ENCODE measurements at places on chromosomes 7 and 10.

DNA sequence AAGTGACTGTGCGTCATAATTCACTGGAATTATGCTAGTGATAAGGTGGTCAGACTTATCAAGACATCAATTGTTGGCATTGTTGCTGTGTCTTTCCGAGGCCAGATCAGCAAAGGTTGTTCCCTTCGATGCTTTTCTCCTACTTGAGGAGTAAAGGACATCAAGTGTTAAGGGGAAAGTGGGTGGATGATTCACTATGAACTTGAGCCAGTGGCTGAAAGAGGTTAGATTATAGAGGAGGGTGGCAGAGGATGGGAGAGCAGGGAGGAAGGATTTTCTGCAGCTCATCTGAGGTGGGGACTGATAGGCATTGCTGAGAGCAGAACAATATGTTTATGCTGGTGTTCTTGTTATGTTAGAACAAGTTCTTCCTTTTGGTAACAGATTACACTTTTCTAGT lies 131.4 kb upstream of the AGR3 start:
- no peak for DNase-seq

- DNase-seq: no peak
These were observed 2.3 kb downstream of the GSDME start for GRCh38 chr7:24754906-24755506.

GRCh38 chr10:30099101-30099500 lies 39.7 kb upstream of the JCAD start:
- DNase-seq: no peak

GRCh38 chr7:51444936-51445335 lies 128.3 kb upstream of the COBL start:
- no peak for DNase-seq

DNA sequence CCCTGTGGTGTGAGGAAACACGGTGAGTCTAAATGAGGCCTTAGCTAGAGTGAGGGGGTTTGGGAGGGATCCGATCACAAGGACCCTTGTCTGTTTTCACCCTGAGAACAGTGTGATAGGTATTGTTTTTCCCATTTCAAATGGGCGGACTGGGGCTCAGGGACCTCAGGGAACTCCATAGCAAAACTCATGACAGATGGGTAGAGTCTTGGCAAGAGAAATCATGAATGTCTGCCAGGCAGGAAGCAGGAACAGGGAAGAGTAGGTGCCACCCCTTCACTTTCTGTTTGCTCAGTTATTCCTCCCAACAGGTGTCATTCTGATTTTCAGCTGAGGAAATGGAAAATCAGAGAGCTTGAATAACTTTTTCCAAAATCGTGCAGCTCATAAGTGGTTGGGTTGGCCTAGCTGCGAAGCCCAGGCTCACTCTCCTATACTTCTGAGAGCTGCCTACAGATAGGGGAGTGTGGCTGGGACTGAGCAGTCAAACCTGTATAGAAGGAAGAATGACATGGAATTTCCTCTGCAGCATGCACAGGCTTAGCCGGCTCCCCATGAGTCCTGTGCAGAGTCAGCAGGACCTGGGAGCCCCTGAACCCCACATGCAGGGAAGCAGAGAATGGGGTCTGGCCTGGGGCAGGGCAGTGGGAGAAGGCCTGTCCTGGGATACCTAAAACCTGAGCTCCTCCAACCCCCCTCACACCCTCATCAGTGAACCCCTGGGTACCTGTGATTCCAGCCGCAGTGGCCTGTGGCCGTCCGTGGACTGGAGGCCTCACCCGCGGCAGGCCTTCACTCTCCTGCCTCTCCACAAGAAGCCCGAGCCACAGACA lies 17.6 kb upstream of the C10orf105 start:
- no peak for DNase-seq

DNA sequence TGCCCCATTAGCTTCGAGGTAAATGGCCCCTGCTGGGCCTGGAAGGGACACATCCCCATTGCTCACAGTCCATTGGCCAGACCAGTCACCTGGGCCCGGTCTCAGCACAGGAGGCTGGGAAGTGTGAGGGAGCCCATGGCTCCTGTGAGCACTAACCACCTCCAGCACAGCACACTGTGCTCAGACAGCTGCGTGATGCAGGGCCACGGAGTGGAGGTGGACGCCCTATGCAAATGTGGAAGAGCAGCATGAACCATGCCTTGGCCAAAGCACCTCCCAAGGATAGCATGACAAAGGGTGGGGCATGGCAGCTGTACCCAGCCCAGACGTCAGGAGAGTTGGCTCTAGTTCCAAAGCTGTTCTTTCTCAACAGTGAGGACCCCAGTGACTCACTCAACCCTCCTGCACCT lies 120.1 kb upstream of the ZMIZ1 start:
- no peak for DNase-seq

DNA sequence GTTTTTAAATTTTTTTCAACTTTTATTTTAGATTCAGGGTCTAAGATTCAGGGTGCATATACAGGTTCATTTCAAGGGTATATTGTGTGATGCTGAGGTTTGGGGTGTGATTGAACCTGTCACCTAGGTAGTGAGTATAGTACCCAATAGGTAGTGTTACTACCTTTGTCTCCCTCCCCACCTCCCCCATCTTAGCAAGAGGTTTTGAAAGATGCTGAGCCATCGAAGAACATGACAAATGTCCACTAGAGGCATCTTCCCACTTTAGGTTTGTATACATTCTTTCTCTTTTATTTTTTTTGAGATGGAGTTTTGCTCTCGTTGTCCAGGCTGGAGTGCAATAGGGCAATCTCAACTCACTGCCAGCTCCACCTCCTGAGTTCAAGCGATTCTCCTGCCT lies 880 bp upstream of the MGAM2 start:
- no peak for DNase-seq

DNA sequence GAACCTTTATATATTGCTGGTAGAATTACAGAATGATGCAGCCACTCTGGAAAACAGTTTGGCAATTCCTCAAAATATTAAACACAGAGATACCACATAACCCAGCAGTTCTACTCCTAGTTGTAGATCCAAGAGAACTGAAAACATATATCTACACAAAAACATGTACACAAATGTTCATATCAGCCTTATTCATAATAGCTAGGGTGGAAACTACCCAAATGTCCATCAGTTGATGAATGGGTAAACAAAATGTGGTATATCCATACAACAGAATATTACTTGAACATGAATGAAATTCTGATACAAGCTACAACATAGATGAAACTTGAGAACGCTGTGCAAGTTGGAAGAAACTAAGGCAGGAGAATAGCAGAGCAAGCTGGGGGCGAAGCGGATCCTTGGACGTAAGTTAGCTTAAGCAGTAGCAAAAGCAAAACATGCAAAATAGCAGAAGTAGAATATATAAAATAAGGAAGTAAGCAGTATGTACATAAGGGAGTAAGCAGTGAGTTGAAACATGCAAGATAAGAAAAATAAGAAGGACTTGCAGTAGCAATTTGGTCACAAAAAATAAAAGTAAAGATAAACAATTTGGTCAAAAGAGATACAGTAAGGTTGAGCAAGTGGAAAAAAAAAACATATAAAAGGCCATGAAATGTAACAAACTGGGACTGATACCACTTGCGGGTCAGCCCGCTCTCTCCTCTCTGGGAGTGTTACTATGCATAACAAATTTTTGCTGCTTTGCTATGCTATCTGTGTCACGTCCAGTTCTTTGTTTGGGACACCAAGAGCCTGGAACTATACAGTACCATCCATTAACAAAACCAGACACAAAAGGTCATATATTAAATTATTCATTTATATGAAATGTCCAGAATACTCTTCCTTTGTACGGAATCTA lies 18.0 kb upstream of the HILPDA start:
- no peak for DNase-seq

DNA sequence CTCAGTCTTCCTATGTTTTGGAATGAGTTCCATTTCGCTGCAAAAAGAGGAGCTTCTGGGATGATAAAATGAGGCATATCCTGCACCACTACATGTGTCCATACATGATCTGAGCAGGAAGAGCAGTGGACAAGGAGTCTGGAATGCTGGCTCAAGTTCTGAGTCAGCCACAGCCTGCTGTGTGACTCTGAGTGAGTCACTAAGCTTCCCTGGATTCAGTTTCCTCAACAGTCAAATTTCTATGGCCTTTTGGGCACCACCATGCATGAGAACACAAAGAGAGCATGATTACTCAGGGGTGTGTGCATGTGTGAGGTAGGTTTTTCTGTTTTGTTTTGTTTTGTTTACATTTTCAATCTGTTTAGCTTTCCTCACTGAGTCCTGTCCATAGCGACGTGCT lies 254.6 kb downstream of the ANKRD30A start:
- peak; percentile 0 for DNase-seq

DNA sequence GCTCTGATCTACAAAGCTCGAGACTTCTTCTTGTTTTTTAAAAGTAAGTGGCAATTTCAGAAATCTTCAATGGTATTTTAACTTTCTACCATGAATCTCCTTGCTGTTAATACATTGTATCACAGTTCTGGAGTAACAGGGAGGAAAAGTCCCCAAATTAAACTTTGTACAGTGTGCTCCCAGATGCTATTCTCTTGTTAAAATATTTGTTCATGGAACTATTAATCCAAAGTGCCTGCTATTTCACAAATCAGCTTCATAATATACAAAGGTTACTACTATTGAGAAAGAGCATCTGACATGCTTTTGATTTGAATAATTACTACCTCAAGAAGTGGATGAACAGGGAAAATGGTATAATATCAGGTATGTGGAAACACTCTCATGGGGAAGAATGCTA lies 36.6 kb downstream of the SIRT1 start:
- DNase-seq: no peak

GRCh38 chr10:119502209-119502608 lies 40.3 kb downstream of the RGS10 start:
- no peak for DNase-seq

DNA sequence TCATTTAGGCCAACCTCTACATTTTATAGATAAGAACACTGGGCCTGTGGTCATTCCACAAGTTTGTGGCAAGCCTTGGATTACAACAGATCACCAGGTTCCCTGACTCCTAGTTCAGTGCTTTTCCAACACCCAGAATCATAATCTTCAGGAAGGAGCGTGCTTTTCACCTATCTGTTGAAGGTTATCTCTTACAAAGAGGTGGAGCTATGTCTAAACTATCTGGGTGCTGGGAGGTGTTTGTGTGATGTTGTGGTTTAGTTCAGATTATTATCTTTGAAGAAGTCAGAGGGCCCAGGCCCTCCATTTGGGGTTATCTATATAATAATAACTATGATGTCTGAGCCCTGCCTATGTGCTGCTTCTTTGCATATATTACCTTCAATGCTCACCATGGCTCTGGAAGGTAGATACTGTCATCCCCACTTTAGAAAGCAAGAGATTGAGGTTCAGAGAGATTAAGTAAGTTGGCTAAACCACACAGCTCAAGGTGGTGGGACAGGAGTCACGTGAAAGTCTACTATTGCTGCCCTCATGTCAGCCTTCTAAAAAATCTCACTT lies 24.0 kb downstream of the IL2RA start:
- DNase-seq: no peak

- no peak for DNase-seq
These were observed 15.2 kb downstream of the STAMBPL1 start for GRCh38 chr10:88895250-88895649.

DNA sequence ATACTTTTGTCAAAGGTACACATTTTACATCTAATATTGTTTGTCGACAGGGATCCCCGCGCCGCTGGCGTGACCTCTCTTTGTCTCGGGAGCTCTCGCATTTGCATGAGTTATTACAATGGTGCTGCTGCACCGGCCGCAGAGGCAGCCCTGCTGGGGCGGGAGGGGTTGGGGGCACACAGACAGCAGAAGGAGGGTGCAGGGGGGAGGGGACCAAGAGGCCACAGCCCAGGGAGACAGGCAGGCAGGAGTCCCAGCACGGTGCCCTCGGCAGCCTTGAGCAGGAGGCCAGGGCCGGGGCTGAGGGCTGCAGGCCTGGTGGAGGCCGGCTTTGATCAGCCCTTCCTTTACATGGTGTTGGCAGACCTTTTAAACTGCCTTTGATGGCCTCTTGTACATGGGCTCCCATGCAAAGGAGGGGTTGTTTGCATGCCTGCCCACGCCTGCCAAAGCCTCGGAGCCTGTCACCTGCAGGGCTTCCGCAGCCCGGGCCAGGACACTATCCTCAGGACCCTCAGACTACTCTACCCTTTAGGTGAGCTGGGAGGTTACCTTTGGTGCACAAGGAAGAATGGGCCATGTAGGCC lies 95.5 kb downstream of the EBF3 start:
- DNase-seq: no peak

DNA sequence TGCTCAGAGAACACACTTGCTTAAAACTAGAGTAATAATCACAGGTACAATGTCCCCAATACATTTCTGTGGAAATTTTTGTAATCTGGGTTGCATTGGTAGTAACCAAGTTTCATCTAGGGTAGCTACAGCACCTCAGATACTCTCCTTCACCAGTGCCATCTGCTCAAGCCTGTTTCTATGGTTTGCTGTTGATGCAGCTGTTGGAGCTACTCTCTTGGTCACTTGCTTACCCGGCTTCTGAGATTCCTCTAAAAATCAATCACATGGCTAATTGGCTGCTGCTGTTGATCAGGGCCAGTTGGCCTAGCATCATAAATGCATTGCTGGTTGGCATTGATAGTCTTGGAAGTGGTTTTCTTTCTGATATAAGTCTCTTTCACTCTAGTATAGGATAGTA lies 220.8 kb downstream of the BICC1 start:
- DNase-seq: no peak

- no peak for DNase-seq
These were observed 93.5 kb upstream of the KIAA1217 start for GRCh38 chr10:24115403-24115802.

DNA sequence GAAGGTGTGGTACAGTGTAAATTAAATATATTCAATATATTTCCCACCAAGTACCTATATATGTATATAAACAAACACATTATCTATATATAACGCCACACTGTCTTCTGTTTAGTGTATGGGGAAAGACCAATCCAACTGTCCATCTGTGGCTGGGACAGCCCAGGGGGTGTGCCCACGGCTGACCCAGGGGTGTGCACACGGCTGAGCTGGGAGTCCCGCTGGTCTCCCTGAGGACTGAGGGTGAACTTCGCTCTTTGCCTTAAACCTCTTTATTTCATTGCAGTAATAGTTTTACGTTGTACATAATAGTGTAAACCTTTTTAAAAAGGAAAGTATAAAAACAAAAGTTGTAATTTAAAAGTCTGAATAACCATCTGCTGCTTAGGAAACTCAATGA lies 6.3 kb downstream of the EN2 start:
- DNase-seq: no peak

GRCh38 chr7:121485467-121486243 lies 89.5 kb upstream of the FAM3C start:
- no peak for DNase-seq

DNA sequence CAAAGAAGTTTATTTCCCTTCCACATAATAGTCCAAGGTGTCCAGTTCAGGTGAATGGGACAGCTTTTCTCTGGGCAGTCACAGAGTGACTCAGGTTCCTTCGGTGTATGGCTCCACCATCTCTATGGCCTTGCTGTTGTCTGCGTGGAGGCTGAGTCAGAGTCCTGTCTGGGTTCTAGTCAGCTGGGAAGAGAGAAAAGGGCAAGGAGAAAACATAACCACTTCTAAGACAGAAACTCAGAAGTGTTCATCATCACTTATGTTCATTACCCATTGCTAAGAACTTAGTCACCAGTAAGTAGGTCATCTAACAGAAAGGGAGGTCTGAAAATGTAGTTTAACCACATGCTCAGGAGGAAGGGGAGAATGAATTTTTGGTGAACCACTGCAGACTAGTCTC lies 32.4 kb upstream of the CCDC7 start:
- peak; percentile 93 for DNase-seq

GRCh38 chr7:38190011-38190410 lies 12.0 kb downstream of the STARD3NL start:
- peak; percentile 38 for DNase-seq

- DNase-seq: peak; percentile 98
These were observed 87.0 kb downstream of the TBXAS1 start for GRCh38 chr7:139915864-139916716.

All from fibroblast of skin of back (primary cell).